CD8-positive, alpha-beta memory T cell (primary cell): ENCODE measurements at places on chromosomes 13 and 19.

DNA sequence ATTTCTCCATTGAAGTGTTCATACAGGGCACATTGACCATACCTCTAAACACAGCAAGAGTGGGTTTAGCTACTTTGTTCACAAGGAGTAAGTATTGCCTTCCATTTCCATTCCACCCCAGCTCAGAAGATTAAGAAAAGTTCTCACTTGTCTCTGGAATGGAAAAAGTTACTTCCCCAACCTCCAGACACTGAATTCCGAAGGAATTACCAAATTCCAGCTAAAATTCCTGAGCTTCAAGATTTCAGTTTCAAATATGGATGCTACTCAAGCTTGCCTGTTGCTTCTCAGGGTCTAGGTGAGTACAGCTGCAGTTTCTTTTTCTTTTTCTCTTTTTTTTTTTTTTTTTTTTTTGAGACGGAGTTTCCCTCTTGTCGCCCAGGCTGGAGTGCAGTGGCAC lies 33.6 kb downstream of the TEX26 start:
- DNase-seq: no peak

- DNase-seq: no peak
Observed at GRCh38 chr19:2869618-2870017, 2.5 kb downstream of the ZNF556 start.

GRCh38 chr13:45339399-45339798 lies 1.6 kb downstream of the TPT1 start:
- DNase-seq: no peak

DNA sequence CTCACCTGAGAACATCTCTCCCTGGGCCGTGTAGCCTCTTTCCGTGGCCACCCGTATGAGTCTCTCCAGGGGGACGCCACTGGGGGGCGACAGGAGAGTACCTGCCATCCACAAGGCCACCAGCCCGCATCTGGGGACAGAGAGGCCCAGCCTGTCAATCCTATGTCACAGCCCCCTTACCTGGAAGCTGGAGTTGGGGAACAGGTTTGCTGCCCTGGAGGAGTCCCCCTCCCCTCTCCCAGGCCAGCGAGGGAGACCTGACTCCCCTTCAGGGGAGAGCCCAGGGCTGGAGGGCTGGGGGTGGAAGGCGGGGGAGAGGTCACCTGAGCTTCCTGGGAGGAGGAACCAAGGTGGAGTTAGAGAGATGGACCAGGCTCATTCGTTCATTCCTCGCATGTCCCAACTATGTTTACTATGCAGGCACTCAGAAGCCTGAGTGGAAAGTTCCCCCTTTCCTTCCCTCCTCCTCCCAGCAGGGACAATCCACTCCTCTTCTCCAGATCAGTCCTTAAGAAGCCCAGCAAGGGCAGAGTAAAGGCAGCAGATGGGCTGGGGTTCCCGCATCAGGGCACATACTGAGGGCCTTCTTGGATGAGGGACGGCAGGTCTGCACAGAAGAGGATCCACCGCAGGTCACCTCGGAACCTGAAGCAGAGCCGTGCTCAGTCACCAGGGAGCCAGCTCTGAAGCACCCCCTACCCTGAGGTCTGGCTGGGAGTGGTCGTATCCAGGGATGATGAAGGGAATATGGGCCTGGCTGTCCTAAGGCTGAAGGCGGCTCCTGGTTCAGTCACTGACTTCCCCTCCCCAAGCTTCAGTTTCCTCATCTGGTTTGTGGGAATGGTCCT lies 5.5 kb downstream of the ACTMAP start:
- DNase-seq: peak; percentile 33

DNA sequence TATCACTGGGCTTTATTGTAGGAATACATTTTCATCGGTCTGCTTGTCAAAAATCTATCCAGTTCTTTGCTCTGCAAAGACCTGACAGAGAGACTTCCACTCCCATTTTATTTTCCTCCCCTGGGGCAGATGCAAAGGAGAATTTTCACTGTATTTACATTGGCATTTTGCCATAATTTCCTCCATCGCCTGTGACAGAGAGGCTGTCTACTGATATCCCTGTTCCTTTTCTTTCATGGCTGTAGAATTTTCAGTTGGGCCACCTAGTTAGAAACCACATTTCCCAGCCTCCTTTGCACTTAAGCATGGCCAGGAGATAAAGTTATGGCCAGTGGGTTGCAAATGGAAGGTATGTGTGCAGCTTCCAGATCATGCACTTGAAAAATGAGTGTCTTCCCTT lies 89.3 kb downstream of the NUFIP1 start:
- DNase-seq: no peak

GRCh38 chr19:44732235-44733014 lies 16.1 kb upstream of the BCL3 start:
- no peak for DNase-seq

GRCh38 chr19:7869910-7870511 lies 4.2 kb downstream of the PRR36 start:
- peak; percentile 45 for DNase-seq

GRCh38 chr19:45929247-45929646 lies 14.7 kb upstream of the NANOS2 start:
- DNase-seq: no peak

DNA sequence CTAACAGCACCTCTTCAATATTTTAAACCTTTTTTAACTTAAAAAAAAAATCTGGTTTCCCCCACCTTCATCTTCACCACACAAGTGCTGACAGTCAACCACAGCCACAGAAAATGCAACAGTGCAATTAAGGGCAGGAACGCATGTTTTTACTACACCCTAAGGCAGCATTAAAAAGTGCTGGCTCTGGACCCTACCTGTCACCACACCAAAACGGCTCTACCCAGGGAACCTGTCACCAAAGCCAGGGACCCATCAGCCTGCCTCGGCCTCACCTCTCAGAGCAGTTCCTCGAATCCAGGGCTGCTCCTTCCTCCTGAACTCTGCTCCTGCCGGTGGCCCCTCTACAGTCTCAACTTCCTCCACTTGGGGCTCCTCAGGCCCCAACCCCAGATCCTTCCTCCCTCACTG lies 22.5 kb upstream of the SLC35E1 start:
- peak; percentile 70 for DNase-seq

- DNase-seq: no peak
Observed at GRCh38 chr19:49848938-49849337, 2.0 kb upstream of the PTOV1 start.

DNA sequence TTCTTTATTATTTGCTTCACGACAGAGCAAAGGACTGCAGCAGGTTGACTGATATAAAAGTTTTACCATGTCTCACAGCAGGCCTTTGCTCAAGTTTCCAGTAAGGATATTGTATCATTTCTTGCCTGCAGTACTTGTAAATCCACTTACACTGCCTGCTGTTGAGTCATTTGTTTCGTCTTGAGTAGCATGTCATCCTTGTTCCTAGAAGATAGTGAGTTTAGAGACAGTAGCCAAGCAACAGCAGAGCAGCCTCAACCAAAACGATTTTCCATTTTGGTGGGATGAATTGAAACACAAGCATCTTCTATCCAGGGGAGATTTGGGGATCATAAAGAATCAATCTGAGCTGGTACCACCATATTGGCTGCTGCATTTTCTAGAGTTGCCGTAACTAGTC lies 24.0 kb upstream of the ALOX5AP start:
- no peak for DNase-seq
